ENCODE measurements at places on chromosomes 3 and 15.

DNA sequence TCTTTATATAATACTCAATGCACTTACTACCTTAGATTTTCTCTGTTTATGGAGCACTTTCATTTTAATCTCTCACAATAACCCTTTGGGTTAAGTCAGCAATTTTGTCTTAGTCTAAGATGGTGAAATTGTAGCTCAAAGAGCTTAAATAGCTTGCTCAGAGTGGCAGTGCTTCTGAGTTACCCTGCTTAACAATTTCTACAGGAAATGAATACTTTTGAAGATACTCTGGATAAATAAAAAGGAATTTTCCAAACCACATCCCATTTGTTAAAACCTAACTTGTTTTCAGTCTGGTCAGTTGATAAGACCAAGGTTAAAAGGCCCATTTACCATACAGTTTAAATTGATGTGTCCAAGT lies 37.2 kb downstream of the HMG20A start:
- no peak for DNase-seq

DNA sequence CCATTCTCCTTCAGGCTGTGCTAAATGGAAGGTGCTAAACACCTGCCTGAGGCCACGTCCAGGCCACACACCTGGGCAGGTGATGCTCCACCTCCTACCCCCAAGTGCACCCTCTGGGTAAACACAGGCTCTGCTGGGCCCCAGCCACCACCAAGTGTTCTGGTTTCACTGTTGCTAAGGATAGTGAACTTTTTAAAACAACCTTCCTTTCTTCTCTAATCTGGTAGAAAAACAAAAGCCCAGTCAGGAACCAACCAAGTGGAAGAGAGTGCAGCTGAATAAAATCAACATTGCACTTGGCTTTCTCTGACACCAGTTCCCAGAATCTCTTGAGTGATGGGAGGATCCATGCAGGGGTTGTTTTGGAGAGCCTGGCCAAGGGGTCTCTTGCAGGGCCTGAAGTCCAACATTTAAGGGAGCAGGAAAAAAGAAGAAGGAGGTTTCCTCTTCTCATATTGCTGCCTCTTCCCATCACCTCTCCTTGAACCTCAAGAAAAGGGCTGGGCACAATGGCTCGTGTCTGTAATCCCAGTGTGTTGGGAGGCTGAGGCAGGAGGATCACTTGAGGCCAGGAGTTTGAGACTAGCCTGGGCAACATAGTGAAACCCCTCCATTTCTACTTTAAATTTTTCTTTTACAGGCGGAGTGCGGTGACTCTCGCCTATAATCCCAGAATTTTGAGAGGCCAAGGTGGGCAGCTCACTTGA lies 26.2 kb upstream of the ATP13A3 start:
- no peak for DNase-seq

DNA sequence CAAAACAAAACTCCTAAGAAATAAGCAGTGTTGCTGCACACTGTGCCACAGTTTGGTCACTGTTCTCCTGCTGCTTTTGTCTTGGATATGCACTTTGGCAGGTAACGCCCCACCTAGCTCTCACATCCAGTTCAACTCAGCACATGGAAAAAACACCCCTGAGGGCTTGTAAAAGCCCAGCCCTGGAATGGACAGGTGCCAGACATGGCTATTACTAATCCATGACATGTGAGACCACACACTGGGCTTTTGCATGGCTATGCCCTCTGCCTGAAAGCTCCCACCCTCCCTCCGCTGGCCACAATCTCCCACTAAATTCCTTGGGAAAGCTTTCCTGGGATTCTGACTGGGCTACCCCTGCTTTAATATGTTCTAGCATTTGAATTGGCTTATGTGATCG lies 24.7 kb upstream of the ZBED2 start:
- no peak for DNase-seq

DNA sequence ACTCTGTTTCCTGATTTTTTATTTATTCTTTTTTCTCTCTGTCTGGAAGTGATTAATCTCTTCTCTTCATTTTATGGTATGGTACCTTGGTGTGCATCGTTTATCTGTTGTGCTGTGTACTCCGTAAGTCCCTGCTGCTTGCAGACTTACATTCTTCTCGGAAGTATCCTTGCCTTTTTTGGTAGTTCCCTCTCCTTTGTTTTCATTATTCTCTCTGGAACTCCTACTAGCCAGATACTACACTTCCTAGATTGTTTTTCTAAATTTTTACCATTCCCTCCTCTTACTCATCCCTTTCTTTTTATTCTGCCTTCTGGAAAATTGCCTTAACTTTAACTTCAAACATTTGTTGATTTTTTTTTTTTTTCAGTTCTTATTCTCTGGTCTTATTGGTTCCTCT lies 27.2 kb downstream of the PIK3CA start:
- no peak for DNase-seq

Measured in hematopoietic multipotent progenitor cell treated with erythropoietin and hydrocortisone succinate and interleukin-3 and kit ligand, for 4 days (in vitro differentiated cells).